Smooth muscle cell of the pulmonary artery (primary cell): ENCODE measurements at places on chromosomes 4 and X. TPM values are rescaled to one million over a fixed set of nuclear protein-coding genes. Genes with fewer than 3 reads are reported as not detected.

CTAG2 gene
- not detected in 2 replicates for total RNA-seq

IL2RG gene
- not detected in 2 replicates for total RNA-seq

RNF175 gene
- not detected in 2 replicates for total RNA-seq

NLRP2B gene
- under 0.01 TPM in 1 of 2 replicates, not detected in the other for total RNA-seq

SORCS2 gene
- 0.33 and 0.53 TPM in 2 replicates for total RNA-seq

BCORL1 gene
- 5.5 and 6.3 TPM in 2 replicates for total RNA-seq

CT83 gene
- total RNA-seq: not detected in 2 replicates

RAB40AL gene
- 0.52 and 0.99 TPM in 2 replicates for total RNA-seq

FGF13 gene
- total RNA-seq: 0.13 and 0.86 TPM in 2 replicates

PPARGC1A gene
- total RNA-seq: 0.13 and 2.7 TPM in 2 replicates

RAB28 gene
- total RNA-seq: 11.8 and 16.5 TPM in 2 replicates

SSX1 gene
- total RNA-seq: not detected in 2 replicates

ARHGAP36 gene
- total RNA-seq: not detected in 2 replicates

SSX4B gene
- total RNA-seq: not detected in 2 replicates

UNC5C gene
- 3.5 and 10.1 TPM in 2 replicates for total RNA-seq

SSR4 gene
- total RNA-seq: 103 and 105 TPM in 2 replicates

NSG1 gene
- 0.50 and 0.72 TPM in 2 replicates for total RNA-seq

C4orf36 gene
- 0.20 and 0.33 TPM in 2 replicates for total RNA-seq

CXCL5 gene
- 0.59 and 1.7 TPM in 2 replicates for total RNA-seq

HPSE gene
- total RNA-seq: 0.13 and 0.33 TPM in 2 replicates

TCEAL5 gene
- not detected in 2 replicates for total RNA-seq

BMX gene
- 0.33 and 0.76 TPM in 2 replicates for total RNA-seq

OPRPN gene
- total RNA-seq: not detected in 2 replicates

DMRTC1 gene
- total RNA-seq: not detected in 2 replicates
